Pancreas (tissue), 10 donors: ENCODE measurements at places on chromosomes 16 and 17.
A peak's percentile ranks its signal among the peaks of the same experiment; 100 is the strongest.

- no peaks in the 10 kb centered on the region for H3K27me3 ChIP-seq
- H3K4me1 ChIP-seq, result peaks cover 7% of the 10 kb centered on the region
- DNase-seq, result no peak
- H3K36me3 ChIP-seq, result no peaks in the 10 kb centered on the region
- peak overlapping the region; percentile 70 for H3K27ac ChIP-seq
Measured at GRCh38 chr17:18361837-18362697, 1.3 kb downstream of the SHMT1 start.

GRCh38 chr16:29745853-29746345 is at the start of gene C16orf54:
C16orf54 (minus strand) TSS chr16:29745990; CDS start chr16:29744951, 1,039 bp downstream.
- DNase-seq, result no peak
- H3K27me3 ChIP-seq, result no peaks in the 10 kb centered on the region
- no peaks in the 10 kb centered on the region for H3K36me3 ChIP-seq

DNA sequence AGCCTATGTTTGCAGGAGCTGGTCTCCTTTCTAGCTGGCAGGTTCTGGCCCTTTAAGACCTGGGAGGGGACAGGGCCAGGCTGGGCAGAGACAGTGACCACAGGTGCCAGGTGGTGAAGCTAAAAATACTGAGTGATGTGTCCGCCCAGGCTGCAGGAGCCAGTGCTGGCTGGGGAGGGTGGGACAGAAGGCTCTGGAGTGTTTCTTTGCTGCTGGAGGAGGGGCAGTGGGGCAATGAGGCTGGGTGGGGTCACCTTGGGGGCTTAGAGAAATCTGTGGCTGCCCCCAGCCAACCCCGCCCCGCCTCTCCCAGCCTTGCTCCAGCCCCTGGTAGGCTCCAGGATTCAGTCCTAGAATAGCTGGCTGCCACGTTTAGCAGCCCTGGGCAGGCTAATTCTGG is 30.4 kb upstream of the SBK1 start:
- H3K27ac ChIP-seq, result no peak overlapping the region
- no peaks in the 10 kb centered on the region for H3K36me3 ChIP-seq
- DNase-seq, result no peak
- H3K4me1 ChIP-seq, result no peaks in the 10 kb centered on the region
- H3K4me3 ChIP-seq, result no peak overlapping the region

- peaks cover 28% of the 10 kb centered on the region for H3K27me3 ChIP-seq
- no peak overlapping the region for H3K4me3 ChIP-seq
- H3K4me1 ChIP-seq, result no peaks in the 10 kb centered on the region
- no peak overlapping the region for H3K27ac ChIP-seq
- H3K36me3 ChIP-seq, result no peaks in the 10 kb centered on the region
Measured at GRCh38 chr17:48549914-48550501, 5.1 kb upstream of the HOXB2 start.

GRCh38 chr16:74901606-74902005 is 83.3 kb downstream of the WDR59 start:
- peaks cover 26% of the 10 kb centered on the region for H3K4me1 ChIP-seq
- no peak overlapping the region for H3K27ac ChIP-seq
- no peaks in the 10 kb centered on the region for H3K36me3 ChIP-seq
- no peaks in the 10 kb centered on the region for H3K27me3 ChIP-seq
- H3K4me3 ChIP-seq, result no peak overlapping the region
- DNase-seq, result no peak

DNA sequence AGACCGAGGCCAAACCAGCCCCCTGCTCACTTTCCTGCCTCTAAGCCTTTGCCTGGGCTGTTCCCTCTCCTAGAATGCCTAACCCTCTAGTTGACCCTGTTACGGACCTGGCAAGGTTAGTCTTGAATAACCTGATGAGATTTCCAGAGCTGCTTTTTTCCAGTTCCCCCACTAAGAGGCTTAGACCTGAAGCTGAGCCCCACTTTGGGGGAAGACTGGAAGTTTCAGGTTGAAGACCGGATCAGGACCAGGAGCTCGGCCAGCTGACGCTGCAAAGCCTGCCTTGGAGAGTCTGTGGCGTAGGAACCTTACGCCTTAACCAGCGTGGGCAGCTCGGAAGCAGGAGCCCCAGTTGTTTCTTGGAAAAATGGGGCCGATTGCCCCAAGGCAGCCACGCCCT is 129.8 kb downstream of the OR1D5 start:
- H3K27me3 ChIP-seq, result no peaks in the 10 kb centered on the region
- no peaks in the 10 kb centered on the region for H3K36me3 ChIP-seq
- DNase-seq, result no peak
- no peaks in the 10 kb centered on the region for H3K4me1 ChIP-seq
- no peak overlapping the region for H3K27ac ChIP-seq
- H3K4me3 ChIP-seq, result no peak overlapping the region

- peaks cover 31% of the 10 kb centered on the region for H3K4me1 ChIP-seq
- H3K36me3 ChIP-seq, result no peaks in the 10 kb centered on the region
- peak; percentile 76 for DNase-seq
- no peak overlapping the region for H3K4me3 ChIP-seq
- no peaks in the 10 kb centered on the region for H3K27me3 ChIP-seq
Measured at GRCh38 chr16:17396762-17397498, 73.8 kb downstream of the XYLT1 start.

DNA sequence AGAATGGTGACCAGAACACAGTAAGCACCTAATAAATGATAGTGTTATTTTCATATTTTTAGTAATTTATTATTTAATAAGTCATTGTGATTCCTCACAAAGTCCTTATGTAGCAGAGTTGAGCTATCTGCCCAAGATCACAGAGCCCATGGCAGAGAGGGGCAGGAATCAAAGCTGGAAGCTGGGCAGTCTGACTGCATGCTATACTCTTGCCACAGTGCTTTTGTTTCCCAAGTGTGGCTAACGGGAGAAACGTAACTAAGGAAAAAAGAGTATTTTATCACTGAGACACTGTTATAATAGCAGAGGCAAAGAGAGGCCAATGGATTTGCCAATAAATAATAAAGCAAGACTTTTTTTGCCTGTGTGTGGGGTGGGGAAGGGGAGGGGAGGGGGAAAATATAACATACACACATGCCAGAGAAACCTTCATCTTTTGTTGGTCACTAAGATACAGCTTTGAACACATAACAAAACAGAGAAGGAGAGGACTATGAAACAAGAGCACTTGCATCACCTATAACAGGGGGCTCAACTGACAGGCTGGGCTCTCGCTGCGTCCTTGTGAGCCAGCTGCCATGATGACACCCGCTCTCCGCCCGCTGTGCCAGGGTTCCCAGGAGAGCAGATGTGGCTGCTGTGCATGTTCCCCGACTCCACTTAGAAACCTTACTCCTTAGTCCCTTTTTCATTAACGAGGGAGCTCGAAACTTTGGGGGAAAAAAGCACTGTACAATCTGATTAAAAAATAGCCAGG is 10.1 kb downstream of the CSNK2A2 start:
- no peaks in the 10 kb centered on the region for H3K36me3 ChIP-seq
- no peak overlapping the region for H3K27ac ChIP-seq
- H3K4me1 ChIP-seq, result no peaks in the 10 kb centered on the region
- H3K4me3 ChIP-seq, result no peak overlapping the region
- H3K27me3 ChIP-seq, result no peaks in the 10 kb centered on the region

- no peaks in the 10 kb centered on the region for H3K27me3 ChIP-seq
- H3K4me3 ChIP-seq, result no peak overlapping the region
- H3K36me3 ChIP-seq, result no peaks in the 10 kb centered on the region
- no peaks in the 10 kb centered on the region for H3K4me1 ChIP-seq
Measured at GRCh38 chr17:73719588-73720071, 75.4 kb upstream of the SDK2 start.

- no peak for DNase-seq
- H3K36me3 ChIP-seq, result no peaks in the 10 kb centered on the region
- H3K27ac ChIP-seq, result no peak overlapping the region
Measured at GRCh38 chr16:11264155-11264832, 4.8 kb downstream of the TNP2 start.

- no peaks in the 10 kb centered on the region for H3K36me3 ChIP-seq
- H3K27me3 ChIP-seq, result no peaks in the 10 kb centered on the region
- DNase-seq, result no peak
- no peaks in the 10 kb centered on the region for H3K4me1 ChIP-seq
Measured at GRCh38 chr16:25570131-25570530, 121.6 kb upstream of the HS3ST4 start.

DNA sequence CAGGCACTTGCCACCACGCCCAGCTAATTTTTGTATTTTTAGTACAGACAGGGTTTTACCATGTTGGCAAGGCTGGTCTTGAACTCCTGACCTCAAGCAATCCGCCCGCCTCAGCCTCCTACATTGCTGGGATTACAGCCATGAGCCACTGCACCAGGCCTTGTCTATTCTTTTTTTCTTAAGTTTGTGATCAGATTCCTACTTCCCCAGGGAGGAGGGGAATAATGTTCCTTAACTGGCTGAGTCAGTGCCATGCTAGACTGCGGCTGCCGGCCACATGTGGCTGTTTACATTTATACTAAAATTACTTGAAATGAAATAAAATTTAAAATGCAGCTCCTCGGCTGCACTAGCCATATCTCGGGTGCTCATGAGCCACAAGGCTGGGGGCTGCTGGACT is 27.8 kb upstream of the USP36 start:
- no peak overlapping the region for H3K27ac ChIP-seq
- no peak for DNase-seq
- H3K27me3 ChIP-seq, result no peaks in the 10 kb centered on the region

DNA sequence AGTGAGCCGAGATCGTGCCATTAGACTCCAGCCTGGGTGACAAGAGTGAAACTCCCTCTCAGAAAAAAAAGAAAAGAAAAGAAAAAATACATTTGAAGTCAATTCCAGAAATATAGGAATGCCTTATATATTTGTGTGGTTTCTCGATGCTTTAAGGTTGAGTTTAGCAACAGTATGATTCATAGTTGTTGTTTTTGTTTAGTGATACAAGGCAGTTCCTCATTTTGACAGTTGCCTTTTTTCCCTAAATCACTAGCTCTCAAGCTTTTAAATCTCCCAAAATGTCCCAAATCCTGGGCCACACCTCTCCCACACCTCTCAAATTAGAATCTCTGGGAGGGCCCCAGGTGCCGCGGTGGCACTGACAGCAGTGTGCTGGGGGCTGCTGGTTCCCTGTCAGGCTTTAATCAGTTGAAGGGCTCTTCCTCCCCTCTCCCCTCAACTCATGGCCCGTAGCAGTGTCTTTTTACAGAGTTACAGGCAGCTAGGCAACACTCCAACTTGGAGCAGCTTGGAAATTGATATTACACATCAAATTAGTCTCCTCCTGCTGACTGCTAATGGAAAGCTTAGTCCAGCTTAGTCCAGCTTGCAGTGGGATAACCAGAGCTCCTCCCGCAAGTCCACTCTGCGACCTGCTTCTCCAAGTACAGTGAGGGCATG is 58.4 kb downstream of the EPN2 start:
- no peak overlapping the region for H3K4me3 ChIP-seq
- H3K27me3 ChIP-seq, result no peaks in the 10 kb centered on the region
- no peaks in the 10 kb centered on the region for H3K36me3 ChIP-seq

DNA sequence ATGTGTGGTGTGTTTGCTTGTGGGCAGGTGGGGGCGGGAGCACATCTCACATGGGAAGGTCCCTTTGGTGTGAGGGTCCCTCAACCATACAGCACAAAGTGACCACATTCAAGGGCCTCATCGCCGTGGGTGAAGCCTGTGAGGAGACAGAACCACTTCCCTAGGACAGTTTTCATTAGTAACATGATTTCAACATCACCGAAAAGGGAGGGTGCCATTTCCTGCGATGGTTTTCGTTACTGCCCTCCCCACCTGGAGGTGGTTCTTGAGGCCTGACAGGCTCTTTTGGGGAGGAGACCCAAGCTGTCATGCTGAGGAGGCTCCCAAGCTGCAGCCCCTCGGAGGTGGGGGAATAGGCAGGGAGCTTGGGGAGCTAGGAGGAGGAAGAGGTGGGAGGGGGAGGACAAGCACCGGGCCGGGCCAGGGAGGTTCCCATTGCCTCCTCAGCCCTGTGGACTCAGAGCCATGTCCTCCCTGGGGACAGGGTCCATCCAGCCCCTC is 9.5 kb downstream of the CD300LB start:
- H3K27me3 ChIP-seq, result no peaks in the 10 kb centered on the region
- DNase-seq, result no peak
- no peak overlapping the region for H3K4me3 ChIP-seq
- peak overlapping the region; percentile 63 for H3K27ac ChIP-seq
- H3K36me3 ChIP-seq, result no peaks in the 10 kb centered on the region

DNA sequence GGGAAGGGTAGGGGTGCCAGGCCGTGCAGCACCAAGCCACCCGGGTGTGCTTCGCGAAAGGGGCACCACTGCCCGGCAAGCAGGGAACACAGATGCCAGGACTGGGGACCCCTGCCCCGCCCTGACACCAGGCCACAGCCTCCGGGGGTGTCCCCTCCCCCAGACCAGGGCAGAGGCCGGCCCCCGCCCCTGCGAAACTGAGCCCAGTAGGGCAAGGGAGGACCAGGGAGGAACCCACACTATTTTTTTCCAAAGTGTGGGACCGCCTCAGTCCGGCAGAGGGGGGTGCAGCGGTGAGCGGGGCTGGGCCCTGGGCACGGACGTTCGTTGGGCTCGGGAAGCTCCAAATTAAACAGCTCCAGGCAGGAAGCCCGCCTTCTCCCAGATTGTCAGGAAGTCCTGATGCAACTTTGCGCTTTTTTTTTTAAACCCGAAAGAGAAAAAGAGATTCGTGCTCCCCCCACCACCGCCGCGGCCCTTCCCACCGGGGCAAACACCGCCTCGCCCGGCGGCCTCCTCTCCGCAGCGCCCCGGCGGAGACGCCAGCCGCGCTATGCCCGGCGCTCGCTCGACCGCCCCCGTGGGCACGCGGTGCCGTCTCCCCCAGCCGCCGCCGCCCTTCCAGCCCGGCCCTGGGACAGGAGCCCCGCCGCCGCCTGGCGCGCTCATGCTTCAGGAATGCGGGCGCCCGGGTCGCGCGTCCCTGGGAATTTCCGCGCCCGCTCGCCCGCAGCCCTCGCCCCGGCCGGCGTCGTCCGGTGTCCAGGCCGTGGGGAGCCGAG is 755 bp downstream of the PIEZO1 start:
- peak overlapping the region; percentile 64 for H3K27ac ChIP-seq
- DNase-seq, result peak; percentile 81
- no peaks in the 10 kb centered on the region for H3K36me3 ChIP-seq
- peak overlapping the region; percentile 54 for H3K4me3 ChIP-seq
- no peaks in the 10 kb centered on the region for H3K27me3 ChIP-seq
